GM12878 (cell line): ENCODE measurements at places on chromosomes 2 and 18. TPM values are rescaled to one million over a fixed set of nuclear protein-coding genes. Genes with fewer than 3 reads are reported as not detected.

GRCh38 chr2:58081000-58081399, 34.4 kb downstream of the VRK2 start:
- no peaks in the 10 kb centered on the region for H3K36me3 ChIP-seq
- H3K4me3 ChIP-seq, result no peak overlapping the region
- no peak for DNase-seq
- no peaks in the 10 kb centered on the region for H3K4me1 ChIP-seq

DNA sequence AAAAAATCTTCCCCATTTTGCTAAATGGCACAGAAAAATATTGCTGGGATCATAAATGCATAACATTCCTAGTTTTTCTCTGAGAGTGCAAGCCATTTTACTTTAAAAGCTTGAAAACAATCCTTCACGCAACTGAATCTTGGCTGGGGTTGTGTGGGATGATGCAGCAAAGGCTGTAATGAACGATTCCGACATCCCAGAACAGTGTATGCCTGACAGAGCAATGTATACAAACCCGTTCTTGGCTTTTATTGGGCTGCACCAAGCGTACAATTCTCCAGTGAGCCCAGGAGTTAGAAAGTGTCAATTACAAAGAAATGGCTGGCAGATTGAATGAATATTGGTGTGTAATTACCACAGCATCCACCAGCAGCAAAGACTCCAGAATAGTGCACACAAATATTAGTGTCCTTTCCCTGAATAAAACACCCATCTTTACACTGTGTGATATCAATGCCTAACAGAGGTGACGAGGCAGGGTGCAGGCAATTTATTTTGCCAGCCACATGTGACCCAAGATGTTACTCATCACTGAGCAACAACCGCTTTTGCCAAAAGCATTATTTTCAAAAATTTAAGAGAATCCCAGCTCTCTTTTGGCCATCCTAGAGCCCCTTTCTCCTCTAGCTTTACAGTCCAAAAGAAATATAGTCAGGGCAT, 578.6 kb upstream of the CHAC2 start:
- no peaks in the 10 kb centered on the region for H3K27me3 ChIP-seq
- no peak overlapping the region for H3K27ac ChIP-seq
- no peak overlapping the region for H3K4me3 ChIP-seq
- H3K36me3 ChIP-seq, result no peaks in the 10 kb centered on the region

- DNase-seq, result no peak
- H3K27me3 ChIP-seq, result no peaks in the 10 kb centered on the region
- H3K4me3 ChIP-seq, result no peak overlapping the region
- no peak overlapping the region for H3K27ac ChIP-seq
- H3K4me1 ChIP-seq, result no peaks in the 10 kb centered on the region
Observed at GRCh38 chr18:42155024-42155423, 200.0 kb downstream of the PIK3C3 start.

DNA sequence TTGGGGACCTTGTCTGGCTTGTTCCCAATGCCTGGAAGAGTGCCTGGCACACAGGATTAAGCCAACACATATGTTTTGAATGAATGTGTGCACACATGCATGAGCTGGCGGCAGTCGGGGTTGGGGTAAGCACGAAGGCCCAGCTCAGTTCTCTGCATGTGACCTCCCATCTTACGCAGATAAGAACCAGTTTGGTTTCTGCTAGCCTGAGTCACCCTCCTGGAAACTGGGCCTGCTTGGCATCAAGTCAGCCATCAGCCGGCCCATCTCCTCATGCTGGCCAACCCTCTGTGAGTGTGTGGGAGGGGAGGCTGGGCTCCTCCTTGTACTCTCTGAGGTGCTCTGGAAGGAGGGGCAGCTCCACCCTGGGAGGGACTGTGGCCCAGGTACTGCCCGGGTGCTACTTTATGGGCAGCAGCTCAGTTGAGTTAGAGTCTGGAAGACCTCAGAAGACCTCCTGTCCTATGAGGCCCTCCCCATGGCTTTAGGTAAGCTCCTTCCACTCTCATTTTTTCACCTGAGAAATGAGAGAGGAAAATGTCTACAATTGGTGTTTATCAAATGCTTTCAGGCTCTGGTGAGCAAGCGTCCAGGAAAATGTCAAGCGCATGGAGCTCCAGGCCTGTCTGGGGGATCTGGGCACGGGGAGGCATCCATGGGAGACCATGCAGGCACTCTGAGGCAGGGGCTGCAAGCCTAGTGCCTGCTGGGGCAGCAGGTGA, 9.7 kb upstream of the IL1RN start:
- no peak overlapping the region for H3K4me3 ChIP-seq
- H3K4me1 ChIP-seq, result peaks cover 13% of the 10 kb centered on the region
- no peaks in the 10 kb centered on the region for H3K27me3 ChIP-seq
- DNase-seq, result no peak
- no peaks in the 10 kb centered on the region for H3K36me3 ChIP-seq

- H3K36me3 ChIP-seq, result no peaks in the 10 kb centered on the region
- DNase-seq, result no peak
Observed at GRCh38 chr2:207334301-207334623, 168.5 kb upstream of the KLF7 start.

- no peaks in the 10 kb centered on the region for H3K27me3 ChIP-seq
- no peak for DNase-seq
- no peak overlapping the region for H3K27ac ChIP-seq
- H3K36me3 ChIP-seq, result peaks cover 2% of the 10 kb centered on the region; the same call in 1 of the 2 replicates
- H3K4me1 ChIP-seq, result peaks cover 28% of the 10 kb centered on the region
Observed at GRCh38 chr18:51185075-51185474, 12.4 kb downstream of the MEX3C start.

GRCh38 chr2:179096090-179096489, 46.2 kb upstream of the CCDC141 start:
- H3K27me3 ChIP-seq, result no peaks in the 10 kb centered on the region
- H3K27ac ChIP-seq, result 0 out of 2 replicates have a peak overlapping the region, but pooled peaks have one; percentile 23
- no peaks in the 10 kb centered on the region for H3K36me3 ChIP-seq
- peaks cover 19% of the 10 kb centered on the region for H3K4me1 ChIP-seq
- DNase-seq, result peak; percentile 40

DNA sequence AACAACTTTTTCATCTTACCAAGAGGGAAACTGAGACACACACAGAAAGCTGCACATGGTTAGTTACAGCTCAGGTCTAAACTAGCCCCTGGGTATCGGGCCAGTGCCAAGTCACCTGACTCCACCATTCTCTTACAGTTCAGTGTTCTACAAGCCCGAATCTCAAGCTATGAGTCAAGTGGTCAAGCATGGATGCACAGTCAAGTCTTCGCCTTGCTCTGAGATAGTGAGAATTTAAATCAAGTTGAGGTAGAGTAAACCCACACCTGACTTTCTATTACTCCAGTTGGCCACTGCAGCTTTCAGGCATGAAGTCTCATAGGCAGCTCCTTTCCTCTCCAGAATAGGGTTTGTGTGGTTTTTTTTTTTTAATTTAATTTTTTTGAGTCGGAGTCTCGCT, 34.5 kb upstream of the ARL5A start:
- no peak overlapping the region for H3K27ac ChIP-seq
- H3K27me3 ChIP-seq, result no peaks in the 10 kb centered on the region; the same call in 1 of the 2 replicates
- peak; percentile 96 for DNase-seq
- H3K4me1 ChIP-seq, result peaks cover 21% of the 10 kb centered on the region

DNA sequence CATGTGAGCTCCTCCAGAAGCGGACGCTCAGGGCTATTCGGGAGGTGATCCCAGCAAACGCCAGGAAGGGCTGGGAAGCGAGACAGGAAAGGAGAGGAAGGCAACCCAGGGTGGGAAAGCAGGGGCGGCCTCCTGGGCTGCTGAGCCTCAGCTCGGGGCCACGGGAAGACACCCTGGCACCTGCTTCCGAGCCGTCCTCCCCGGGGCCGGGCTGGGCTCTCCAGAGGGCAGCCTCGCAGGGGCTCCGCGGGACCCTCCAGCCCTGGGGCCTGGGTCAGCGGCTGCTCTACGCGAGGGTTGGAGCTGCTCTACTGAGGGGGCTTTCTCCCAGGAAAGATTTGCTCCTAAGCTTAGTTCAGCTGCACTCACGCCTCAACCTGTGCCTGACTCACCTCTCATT, 34.0 kb downstream of the TIMM21 start:
- H3K4me3 ChIP-seq, result no peak overlapping the region
- H3K27me3 ChIP-seq, result no peaks in the 10 kb centered on the region; the same call in none of the 2 replicates
- H3K36me3 ChIP-seq, result no peaks in the 10 kb centered on the region
- DNase-seq, result no peak
- no peak overlapping the region for H3K27ac ChIP-seq

- H3K4me3 ChIP-seq, result no peak overlapping the region
- no peak overlapping the region for H3K27ac ChIP-seq
- H3K27me3 ChIP-seq, result no peaks in the 10 kb centered on the region
- H3K4me1 ChIP-seq, result no peaks in the 10 kb centered on the region
Observed at GRCh38 chr2:137952586-137953129, 11.6 kb upstream of the HNMT start.

DNA sequence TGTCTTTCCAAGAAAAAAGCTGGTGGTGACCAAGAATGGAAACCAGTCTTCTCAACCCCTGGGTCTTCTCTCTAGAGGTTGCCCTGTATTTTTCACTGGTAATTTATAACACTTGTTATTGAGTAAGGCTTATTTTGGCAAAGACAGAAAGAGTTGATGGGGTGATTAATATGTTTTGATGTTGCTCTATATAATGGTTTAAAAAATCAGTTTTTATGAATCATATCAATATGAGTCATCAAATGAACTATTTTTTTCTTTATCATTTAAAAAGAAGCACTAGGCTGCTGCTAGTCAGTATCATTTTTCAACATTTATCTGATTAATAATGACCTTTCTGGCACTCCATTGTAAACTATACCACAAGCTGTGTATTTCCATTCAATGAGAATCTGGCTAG, 1142.2 kb downstream of the LRP1B start:
- no peak overlapping the region for H3K4me3 ChIP-seq
- no peaks in the 10 kb centered on the region for H3K36me3 ChIP-seq
- H3K27me3 ChIP-seq, result no peaks in the 10 kb centered on the region
- DNase-seq, result no peak
- H3K27ac ChIP-seq, result no peak overlapping the region
- H3K4me1 ChIP-seq, result no peaks in the 10 kb centered on the region

DNA sequence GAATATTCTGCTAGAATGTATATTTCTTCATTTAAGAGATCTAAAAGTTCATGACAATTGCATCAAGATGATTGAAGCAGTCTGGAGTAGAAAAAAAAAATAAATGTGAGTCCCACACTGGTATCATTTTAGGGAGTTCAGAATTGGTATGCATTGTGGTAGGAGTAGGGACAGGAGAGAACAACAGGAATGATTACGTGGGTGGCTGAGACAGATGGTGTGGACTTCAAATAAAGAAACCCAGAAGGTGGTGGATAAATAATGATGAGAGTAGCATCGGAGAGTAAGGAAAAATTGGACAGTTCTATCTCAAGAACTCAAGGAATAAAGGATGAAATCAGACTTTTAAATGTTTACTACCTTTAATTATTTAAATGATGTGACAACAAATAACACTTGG, 289.6 kb downstream of the GALNT13 start:
- no peak overlapping the region for H3K27ac ChIP-seq
- H3K36me3 ChIP-seq, result no peaks in the 10 kb centered on the region
- H3K27me3 ChIP-seq, result no peaks in the 10 kb centered on the region
- no peak overlapping the region for H3K4me3 ChIP-seq
- DNase-seq, result no peak

DNA sequence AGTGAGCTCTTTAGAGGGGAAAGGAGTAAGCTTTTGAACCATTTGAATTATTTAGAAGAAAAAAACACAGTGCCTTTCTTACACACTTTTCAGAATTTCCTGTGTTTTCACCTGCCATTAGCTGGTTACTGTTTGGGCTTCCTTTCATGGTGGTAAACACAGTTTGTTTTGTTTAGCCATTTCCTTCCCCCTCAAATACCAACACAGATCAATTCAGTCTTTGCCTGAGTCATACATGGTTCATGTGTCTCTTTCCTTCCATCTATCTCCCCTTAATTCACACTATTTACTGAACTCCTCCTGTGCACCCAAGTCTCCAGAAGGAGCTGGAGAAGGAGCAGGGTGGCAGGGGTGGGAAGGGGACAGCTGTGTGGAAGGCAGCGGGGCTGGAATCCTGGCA, 45.0 kb downstream of the TCF7L1 start:
- H3K27me3 ChIP-seq, result peaks cover 11% of the 10 kb centered on the region
- no peak for DNase-seq
- no peaks in the 10 kb centered on the region for H3K36me3 ChIP-seq
- H3K4me3 ChIP-seq, result no peak overlapping the region
- H3K27ac ChIP-seq, result no peak overlapping the region
- H3K4me1 ChIP-seq, result no peaks in the 10 kb centered on the region

DNA sequence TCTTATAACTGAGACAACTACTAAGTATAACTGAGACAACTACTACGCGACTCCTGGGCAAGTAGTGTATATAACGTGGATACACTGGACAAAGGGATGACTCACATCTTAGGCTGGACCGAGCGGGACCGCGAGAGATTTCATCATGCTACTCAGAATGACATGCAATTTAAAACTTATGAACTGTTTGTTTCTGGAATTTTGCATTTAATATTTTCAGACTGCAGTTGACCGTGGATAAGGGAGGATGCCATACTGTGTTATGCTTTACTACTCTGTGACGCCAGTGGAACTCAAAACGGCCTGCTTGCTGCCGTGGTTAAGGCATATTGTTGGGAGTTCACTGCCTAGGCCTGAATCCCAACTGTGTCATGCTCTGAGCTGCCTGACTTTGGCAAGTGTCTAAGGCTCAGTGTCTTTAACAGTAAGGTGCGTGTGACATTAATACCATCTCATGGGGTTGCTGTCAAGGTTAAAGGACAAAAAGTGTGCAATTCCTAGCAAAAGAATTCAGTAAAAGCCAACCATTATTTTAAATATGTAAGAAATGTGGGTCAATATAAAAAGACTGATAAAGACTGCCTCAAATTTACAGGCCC, 64.6 kb downstream of the BMP10 start:
- no peak overlapping the region for H3K27ac ChIP-seq
- H3K4me3 ChIP-seq, result no peak overlapping the region
- no peaks in the 10 kb centered on the region for H3K36me3 ChIP-seq
- peaks cover 9% of the 10 kb centered on the region for H3K27me3 ChIP-seq
- no peak for DNase-seq

DNA sequence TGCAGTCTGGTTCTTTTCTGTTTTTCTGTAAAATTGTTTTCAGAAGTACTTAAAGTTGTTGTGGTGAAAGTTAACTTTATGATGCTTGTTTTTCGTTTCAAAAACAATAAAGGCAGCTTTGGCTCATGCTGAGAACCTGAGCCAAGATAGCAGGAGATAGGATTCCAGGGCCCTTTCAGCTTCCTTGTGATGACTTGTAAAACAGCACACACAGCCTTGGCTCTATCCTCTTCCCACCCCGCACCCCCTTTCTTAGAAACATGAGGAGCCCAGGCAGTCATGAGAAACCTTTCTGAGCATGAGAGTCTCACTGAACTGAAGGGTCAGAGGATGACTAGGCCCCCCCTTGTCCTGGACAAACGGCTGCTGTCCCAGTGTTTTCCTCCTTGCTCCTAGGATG, 12.4 kb upstream of the CHRNA1 start:
- H3K4me3 ChIP-seq, result no peak overlapping the region
- no peak for DNase-seq
- H3K4me1 ChIP-seq, result peaks cover 10% of the 10 kb centered on the region
- H3K27me3 ChIP-seq, result no peaks in the 10 kb centered on the region
- H3K27ac ChIP-seq, result no peak overlapping the region
- no peaks in the 10 kb centered on the region for H3K36me3 ChIP-seq

- no peaks in the 10 kb centered on the region for H3K4me1 ChIP-seq
- H3K27me3 ChIP-seq, result no peaks in the 10 kb centered on the region
- H3K27ac ChIP-seq, result no peak overlapping the region
- no peaks in the 10 kb centered on the region for H3K36me3 ChIP-seq
- no peak overlapping the region for H3K4me3 ChIP-seq
Observed at GRCh38 chr2:8260213-8260612, 421.6 kb upstream of the ID2 start.

The ITSN2 gene
- 50.3 and 56.6 TPM in 2 replicates for polyA plus RNA-seq

The DYNAP gene
- not detected in 2 replicates for polyA plus RNA-seq

The PLGLB1 gene
- polyA plus RNA-seq, result 0.41 and 1.5 TPM in 2 replicates

The OSGEPL1 gene
- 8.8 and 10.1 TPM in 2 replicates for polyA plus RNA-seq

The FBXO36 gene
- 1.4 TPM in 2 replicates for polyA plus RNA-seq

The CIB4 gene
- polyA plus RNA-seq, result not detected in 2 replicates

The CYP26B1 gene
- not detected in 2 replicates for polyA plus RNA-seq

The SLC11A1 gene
- polyA plus RNA-seq, result 0.18 and 0.26 TPM in 2 replicates

The KCNG2 gene
- polyA plus RNA-seq, result 0.20 TPM in 1 of 2 replicates, not detected in the other
